ENCODE measurements at places on chromosomes 1 and 21.

DNA sequence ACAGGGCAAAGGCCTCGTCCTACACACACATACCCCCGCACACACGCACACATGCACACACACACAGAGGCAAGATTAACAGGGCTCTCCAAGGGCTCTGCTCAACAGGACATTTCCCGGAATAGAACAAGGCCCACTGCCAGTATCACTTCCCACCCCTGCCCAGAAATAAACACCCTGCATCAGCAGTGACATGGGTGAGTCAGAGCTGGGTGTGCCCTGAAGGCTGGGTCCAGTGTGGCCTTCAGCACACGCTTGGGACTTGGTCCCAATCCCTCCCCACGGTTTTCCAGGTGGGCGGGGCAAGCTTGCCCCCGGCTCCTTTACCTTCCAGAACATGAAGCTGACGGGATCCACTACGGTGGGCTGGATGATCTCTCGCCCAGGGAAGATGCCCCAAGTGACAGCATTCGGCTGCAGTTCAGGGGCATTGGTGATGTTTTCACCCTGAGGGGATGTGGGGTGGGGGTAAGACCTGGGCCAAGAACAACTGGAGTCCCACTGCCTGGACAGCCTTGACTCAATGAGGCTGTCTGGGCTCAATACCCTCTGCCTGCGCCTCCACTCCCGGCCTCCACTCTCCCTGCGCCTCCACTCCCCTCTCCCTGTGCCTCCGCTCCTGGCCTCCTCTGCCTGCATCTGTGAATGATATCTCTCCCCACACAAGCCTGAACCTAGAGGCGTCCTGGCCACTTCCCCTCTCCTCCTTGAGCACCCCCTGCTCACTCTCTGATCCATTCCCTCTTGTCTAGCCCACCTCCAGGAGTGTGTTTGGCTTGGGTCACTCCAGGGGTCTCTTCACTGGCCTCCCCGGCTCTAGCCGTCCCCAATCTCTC, 14.7 kb downstream of the MTHFR start:
- no peak for DNase-seq

DNA sequence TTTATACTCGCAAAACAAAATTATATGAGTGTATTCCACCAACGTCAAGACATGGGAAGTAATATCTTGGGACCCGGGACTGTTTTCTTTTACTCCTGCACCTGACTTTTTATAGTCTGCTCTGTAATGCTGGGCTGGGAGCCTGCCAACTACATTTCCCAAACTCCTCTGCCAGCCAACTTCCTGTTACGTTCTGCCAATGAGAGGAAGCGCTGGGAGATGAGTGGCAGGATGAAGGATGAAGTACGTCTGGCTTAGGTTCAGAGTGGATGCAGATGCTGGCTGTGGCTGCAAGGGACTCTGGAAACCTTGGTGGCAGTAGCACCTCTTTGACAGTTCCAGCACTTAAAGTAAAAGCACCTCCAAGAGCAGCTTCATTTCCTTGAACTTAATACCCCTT, 59.6 kb downstream of the USP24 start:
- DNase-seq = peak; percentile 53

DNA sequence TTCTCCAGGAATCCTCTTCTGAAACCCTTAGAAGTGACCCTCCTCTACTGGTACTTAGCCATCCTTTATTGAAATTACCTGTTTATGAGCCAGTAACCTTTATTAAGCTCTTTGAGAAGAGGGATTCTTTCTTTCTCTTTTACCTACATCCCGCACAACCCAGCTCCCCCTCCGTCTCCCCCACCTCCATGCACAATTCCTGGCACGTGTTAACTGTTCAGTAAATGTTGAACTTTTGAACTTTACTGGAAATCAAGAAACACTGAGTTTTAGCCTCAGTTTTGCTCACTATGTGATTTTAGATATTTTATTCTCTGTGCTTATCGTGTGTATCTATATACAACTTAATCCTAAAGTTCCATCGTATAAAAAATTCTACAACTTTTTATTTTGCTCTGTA, 1.8 kb downstream of the TMED5 start:
- peak; percentile 3 for DNase-seq

DNA sequence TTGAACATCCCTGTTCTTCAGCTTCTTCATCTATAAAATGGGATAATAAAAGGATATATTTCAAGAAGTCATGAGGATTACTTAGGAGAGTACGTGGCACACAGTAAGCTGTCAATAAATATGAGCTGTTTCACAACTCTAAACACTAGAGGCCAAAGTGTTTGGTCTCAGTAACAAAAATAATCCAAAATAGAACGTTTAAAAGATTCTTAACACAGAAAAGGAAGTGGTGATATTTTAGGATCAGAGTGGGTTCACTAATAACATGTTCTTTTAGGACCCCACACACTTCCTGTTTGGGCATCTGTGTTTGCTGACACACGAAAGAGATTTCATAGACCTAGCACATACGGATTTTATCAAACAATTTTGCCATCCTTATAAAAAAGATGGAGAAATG, 32.9 kb downstream of the TNFSF18 start:
- DNase-seq = no peak

GRCh38 chr1:56133522-56134472, 445.6 kb downstream of the PLPP3 start:
- DNase-seq = no peak

- DNase-seq = no peak
Measured at GRCh38 chr1:93196591-93196990, 16.1 kb downstream of the CCDC18 start.

DNA sequence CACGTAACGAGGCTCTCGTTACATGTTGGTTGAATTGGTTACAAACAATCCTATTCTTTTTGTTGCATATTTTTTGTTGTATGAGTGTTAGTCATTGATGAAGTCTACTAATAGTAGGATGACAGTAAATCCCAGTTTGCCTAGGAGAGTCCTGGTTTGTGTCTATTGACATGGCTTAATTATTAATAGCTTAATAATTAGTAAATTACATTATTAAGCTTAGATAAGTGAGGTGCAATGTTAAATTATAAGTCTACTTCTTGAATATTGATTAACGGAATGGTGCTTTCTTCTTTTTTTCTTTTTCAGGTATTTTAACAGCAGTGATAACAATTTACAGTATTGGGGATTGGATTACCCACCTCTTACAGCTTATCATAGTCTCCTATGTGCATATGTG, 34.5 kb downstream of the ALG6 start:
- no peak for DNase-seq

- peak; percentile 55 for DNase-seq
Measured at GRCh38 chr1:11804666-11805421, 920 bp downstream of the MTHFR start.

DNA sequence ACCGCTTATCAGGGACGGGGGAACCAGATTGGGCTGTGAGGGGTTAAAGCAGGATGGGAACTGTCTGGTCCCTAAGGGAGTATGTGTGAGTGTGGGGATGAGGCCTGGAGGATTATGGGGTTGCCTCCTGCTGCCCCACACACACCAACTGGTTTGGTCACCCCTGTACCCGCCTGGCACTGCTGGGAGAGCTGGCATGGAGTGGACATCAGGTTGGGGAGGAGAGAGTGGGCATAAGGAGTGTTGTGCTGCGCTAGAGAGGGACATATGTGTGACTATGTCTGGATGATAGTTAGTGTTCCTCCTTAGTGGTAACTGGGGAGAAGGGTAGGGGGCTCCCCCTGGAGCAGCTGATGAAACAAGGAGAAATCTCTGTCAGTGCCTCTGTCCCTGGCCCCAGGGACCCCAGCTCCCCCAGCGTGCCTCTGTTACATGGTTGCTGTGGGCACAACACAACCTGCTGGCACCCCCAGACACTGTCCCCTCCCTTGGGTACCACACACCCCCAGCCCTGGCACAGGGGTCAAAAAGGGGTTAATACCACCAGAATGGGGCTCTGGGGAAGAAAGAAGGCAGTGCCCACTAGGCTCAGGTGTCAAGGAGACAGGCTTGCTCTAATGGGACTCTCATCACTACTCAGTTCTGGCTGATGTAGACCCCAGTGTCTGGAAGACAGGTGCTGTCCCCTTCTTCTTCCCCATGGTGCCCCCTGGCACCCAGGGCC, 1.9 kb downstream of the ZBTB7B start:
- no peak for DNase-seq

GRCh38 chr1:227959325-227959860, 11.7 kb upstream of the WNT9A start:
- no peak for DNase-seq

GRCh38 chr1:204641455-204641854, 44.1 kb downstream of the LRRN2 start:
- no peak for DNase-seq

DNA sequence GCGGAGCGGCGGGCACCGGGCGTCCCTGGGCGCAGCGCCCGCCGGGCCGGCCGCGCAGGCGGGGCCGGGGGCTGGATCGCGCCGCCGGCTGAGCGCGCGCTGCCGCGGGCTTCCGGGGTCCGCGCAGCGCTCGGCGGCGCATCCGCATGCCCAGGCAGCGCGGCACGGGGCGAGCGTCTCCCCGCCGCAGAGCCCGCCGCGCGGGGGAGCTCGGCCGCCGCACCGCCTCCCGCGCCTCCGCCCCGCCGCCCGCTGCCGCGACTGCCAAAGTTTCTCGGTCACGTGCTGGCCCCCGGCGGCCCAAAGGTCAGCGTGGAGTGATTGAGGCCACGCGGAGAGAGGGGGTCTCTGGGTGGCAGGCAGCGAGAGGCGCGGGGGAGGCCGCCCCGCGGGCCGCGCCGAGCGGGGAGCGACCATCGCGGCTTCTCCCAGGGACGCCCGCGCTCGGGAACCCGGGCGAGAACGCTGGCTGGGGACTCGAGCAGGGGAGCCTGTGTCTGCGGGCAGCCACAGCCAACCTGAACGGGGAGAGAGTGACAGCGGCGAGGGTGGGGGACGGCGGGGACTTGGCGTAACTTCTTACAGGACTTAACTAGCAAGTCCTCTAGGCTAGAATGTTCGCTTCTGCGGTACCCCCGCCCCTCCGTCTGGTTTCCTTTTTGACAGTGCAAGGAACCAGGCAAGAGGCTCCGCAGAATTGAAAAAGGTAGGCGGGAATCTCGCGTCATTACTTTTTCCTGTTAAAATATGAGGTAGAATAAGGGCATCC, at the start of gene ILDR2:
Gene ILDR2, minus strand, starts transcription at position 180 of the 769 bp plus-strand sequence. CDS start 272 bp downstream, outside the sequence.
- peak; percentile 29 for DNase-seq

GRCh38 chr1:213176341-213176740, 125.3 kb downstream of the RPS6KC1 start:
- DNase-seq = peak; percentile 18

DNA sequence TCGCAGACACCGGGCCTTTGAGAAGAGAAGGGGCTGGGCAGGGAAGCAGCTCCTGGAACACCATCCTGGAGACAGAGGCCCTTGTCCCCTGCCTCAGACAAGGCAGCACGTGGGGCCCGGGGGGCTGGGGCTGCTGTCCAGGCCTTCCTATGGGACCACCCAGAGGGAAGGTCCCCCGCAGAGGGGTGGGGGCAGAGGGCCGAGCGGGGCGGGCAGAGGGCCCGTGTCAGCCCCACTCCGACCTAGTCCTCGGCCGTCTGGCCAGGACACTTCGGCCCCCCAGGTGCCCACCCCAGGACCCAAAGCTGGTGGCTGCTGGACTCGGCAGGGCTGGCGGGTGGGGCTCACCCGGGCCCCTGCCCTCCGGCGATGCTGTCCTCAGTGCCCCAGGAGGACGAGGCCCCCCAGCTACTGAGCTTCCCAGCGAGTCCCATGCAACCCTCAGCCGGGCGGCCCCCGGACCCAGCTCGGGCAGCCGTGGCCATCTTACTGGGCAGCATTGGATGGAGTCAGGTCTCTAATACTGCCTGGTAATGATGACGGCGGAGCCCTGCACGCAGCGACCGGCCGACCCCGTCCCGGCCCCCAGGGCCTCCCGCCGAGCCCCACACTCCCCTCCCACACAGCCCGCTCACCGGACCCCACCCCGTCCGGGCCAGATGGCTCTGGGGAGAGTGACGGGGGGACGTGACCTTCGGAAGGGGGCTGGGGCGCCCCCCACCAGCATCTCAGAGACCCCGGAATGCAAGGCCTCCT, 6.9 kb upstream of the TTLL10 start:
- DNase-seq = no peak

GRCh38 chr1:77341195-77341594, 59.4 kb downstream of the AK5 start:
- no peak for DNase-seq

DNA sequence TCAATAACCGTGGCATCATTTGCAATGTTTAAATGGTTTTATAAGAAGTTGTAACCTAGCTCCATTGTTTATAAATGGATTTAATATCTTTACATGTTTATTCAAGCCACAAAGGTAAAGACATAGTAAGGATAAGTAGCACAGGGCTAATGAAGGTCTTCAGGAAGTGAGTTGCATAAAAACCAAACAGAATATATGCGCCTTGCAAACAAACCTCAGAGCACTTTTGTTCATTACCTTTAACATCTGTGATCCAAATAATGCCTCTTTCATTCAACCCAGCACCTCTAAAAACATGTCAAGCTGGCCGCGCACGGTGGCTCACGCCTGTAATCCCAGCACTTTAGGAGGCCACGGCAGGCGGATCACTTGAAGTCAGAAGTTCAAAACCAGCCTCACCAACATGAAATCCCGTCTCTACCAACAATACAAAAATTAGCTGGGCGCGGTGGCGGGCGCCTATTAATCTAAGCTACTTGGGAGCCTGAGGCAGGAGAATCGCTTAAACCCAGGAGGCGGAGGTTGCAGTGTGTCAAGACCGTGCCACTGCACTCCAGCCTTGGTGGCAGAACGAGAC, 25.3 kb downstream of the BRINP3 start:
- no peak for DNase-seq

- no peak for DNase-seq
Measured at GRCh38 chr1:43351421-43352350, 7.1 kb upstream of the CDC20 start.

GRCh38 chr1:12496154-12496961, 121.7 kb downstream of the DHRS3 start:
- no peak for DNase-seq

GRCh38 chr1:203567596-203567995, 59.0 kb upstream of the ATP2B4 start:
- no peak for DNase-seq

- DNase-seq = no peak
Measured at GRCh38 chr1:47678464-47678980, 240.7 kb downstream of the FOXD2 start.

DNA sequence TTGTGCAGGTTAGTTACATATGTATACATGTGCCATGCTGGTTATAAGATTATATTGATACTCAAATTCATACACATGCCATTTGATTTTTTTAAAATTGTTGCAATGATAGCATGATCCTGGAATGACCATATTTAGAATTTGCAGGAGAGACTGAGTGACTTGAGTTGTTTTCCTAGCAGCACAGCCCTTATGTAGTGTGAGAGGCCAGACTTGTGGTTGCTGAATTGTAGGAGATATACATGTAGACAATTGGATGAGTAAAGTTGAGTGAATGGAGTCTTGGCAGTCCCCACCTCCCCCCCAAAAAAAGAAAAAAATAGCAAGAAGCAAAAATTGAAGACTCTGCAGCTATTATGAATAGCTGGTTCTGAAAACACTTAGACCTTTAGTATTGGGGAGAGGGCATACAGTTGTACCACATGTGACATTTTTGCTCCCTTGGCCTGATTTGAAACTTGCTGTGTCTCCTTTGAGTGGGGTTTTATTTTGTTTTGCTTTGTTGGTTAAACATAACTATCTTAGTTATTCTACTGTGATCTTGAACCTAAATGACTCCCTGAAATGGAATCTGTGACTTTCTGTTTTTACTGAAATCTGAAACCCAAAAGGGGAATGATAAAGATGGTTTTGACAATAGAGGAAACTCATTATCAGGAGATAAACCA, 280.3 kb downstream of the HMCN1 start:
- no peak for DNase-seq
